Stimulated activated CD4-positive, alpha-beta T cell treated with anti-CD3 and anti-CD28 coated beads, TNF-alpha, amount 100 ng/mL, for 4 hours (primary cell): ENCODE measurements at places on chromosomes 3 and 15.

GRCh38 chr3:121567649-121568048, at the start of gene ARGFX:
Gene ARGFX, plus strand, starts transcription at chr3:121567949. Its CDS starts 2,765 bp downstream, at chr3:121570714.
- DNase-seq = no peak

GRCh38 chr3:187836823-187837770, 91.8 kb upstream of the BCL6 start:
- no peak for DNase-seq

DNA sequence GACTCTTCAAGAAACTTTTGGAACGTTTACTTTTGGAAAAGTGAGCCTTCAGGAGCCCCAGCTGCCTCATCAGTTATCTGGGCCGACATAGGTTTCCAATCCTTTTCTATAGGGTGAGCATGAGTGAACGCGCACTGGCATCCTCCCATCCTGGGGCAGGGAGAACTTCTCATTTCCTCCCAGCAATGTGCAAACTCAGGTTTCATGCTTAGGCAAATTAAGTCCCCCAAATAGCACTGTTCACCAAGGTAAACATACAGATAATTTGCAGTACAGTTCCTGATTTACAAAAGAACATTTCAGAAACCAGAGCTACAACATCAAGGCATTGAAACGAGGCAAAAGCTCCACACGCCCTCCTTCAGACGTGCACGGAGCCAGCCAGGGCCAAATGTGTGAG, 333.5 kb upstream of the NR2E3 start:
- DNase-seq = no peak

- DNase-seq = no peak
These were observed 29.9 kb downstream of the ZWILCH start for GRCh38 chr15:66535056-66535455.

DNA sequence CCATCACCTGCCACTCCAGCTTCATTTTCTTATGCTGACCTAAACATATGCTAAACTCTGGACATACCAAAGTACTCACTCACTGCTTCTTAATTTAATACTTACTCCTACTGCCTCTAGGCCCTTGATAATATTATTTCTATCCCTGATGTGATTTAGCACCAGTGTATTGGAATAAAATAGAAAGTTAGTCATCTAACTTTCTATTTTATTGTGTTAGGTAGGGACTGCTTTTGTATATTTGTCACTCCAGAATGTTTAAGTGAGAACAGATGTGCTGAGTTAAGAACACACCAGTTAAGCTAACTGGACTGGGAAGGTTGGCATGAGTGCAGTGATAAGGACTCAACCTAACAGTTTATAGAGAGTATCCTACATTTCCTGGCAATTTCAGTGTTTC, 6.5 kb upstream of the CLDN16 start:
- DNase-seq = no peak

DNA sequence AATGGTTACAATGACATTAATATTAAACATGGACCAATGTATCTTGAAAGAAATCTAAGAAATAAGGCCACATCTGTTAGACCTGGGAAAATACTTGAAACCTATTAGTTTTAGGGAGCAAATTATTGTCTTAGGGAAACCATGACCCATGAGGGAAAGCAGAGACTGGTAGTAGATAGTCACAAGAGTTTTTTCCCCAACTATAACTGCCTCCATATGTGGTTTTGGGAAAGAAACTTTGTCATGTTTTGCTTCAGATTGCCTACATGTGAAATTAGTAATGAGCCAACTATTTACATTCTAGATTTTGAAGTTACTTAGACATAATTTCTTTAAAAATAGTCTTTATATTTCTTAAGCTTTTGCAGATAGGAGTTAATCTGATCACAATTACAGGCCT, 474.9 kb downstream of the ROBO2 start:
- no peak for DNase-seq

DNA sequence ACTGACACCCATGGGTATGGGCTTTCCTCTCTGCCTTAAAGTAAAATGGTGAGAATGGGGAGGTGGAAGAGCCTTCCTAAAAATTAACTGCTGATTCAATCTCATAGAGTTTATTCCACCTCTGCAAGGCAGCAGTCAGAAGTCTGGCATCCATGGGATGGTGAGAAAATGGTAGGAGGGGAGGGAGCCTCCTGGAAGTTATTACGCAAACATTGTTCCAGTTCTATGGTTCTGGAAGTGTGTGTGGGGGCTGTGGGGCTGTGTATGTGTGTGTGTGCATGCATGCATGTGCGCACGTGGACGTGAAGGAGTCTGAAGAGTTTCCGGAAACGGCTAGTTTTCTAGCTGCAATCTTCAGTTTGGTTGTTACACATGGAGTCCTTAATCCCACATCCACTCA, 177.6 kb downstream of the KCNAB1 start:
- no peak for DNase-seq

DNA sequence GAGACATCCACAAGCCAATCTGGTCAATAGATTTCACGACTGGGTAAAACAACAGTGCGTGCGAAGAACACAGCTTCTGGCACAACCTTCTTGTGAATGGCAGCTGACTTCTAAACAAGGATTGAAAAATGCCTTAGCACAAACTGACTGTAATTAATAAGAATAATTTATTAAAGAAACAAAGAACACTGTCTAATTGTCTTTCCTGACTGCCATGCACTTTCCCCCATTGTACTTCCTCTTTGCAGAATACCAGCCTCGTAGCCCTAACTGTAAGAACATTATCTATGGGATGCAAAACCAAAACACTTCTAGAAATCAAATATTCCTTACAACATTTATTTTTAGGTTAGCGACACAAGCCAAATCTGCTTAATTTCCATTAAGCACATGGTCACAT, 6.5 kb downstream of the FOXP1 start:
- DNase-seq = no peak

DNA sequence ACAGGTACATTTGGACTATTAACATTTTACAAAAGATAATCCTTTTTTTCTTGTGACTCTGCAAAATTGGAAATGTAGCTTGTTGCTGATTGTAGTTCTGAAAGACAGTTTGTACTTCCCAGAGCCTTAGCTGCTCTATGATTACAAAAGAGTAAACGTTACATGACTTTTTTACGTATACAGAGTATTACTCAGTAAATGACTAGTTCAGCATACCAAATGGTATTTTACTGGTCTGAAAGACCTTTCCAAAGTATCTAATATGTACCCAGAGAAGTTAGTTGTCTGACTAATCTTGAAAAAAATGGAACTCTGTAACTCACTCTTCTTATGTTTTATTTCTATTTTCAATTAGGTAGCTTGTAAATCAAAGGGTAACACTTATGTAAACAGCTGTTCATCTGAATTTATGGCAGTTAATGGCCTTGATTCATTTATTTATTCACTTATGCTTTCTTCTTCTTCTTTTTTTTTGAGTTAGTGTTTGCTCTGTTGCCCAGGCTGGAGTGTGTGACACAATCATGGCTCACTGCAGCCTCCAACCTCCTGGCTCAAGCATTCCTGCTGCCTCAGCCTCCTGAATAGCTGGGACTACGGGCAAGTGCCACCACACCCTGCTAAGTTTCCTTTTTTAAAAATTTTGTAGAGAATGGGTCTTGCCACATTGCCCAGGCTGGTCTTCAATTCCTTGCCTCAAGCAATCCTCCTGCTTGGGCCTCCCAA, 151.7 kb downstream of the C3orf38 start:
- no peak for DNase-seq

- DNase-seq = no peak
These were observed 33.6 kb downstream of the ADAMTS17 start for GRCh38 chr15:100308213-100308600.

GRCh38 chr3:189121092-189121491, 50.7 kb upstream of the TPRG1 start:
- no peak for DNase-seq

GRCh38 chr3:149898771-149899170, 71.9 kb downstream of the PFN2 start:
- DNase-seq = no peak

GRCh38 chr15:74961616-74962015, 5.0 kb upstream of the RPP25 start:
- DNase-seq = no peak

DNA sequence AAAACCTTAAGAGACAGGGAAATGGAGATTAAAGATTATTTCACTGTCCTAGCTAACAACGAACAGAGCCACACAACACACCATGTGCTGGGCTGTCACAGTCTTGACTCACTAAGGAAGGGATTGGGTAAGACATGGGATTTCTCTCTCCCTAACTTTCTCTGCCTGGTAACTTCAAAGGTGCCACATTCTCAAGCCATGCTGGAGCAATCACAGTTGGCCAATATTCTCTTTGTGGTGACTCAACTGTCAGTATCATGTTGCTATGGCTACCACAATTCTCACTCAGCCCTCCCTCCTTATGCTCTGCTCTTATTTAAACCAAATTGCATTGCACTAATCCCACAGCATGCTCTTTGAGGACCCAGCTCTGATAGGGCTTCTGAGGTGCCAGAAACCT, 74.0 kb downstream of the OXNAD1 start:
- DNase-seq = no peak

DNA sequence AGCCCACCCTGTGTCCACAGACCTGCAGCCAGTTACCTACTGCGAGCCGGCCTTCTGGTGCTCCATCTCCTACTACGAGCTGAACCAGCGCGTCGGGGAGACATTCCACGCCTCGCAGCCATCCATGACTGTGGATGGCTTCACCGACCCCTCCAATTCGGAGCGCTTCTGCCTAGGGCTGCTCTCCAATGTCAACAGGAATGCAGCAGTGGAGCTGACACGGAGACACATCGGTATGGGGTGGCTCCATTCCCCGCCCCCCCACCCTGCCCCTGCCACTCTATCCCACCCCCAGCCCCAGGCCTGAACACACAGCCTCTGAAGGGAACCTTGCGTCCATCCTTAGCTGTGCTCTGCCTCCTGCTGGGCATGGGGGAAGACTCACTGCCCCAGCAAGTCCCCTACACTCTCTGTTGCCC, 73.2 kb downstream of the AAGAB start:
- no peak for DNase-seq

- DNase-seq = no peak
These were observed 40.5 kb upstream of the LDHAL6B start for GRCh38 chr15:59166166-59166565.

- DNase-seq = no peak
These were observed 7.1 kb downstream of the LRRK1 start for GRCh38 chr15:100926258-100926657.

- DNase-seq = no peak
These were observed 211.4 kb downstream of the NR1D2 start for GRCh38 chr3:24156466-24156865.

DNA sequence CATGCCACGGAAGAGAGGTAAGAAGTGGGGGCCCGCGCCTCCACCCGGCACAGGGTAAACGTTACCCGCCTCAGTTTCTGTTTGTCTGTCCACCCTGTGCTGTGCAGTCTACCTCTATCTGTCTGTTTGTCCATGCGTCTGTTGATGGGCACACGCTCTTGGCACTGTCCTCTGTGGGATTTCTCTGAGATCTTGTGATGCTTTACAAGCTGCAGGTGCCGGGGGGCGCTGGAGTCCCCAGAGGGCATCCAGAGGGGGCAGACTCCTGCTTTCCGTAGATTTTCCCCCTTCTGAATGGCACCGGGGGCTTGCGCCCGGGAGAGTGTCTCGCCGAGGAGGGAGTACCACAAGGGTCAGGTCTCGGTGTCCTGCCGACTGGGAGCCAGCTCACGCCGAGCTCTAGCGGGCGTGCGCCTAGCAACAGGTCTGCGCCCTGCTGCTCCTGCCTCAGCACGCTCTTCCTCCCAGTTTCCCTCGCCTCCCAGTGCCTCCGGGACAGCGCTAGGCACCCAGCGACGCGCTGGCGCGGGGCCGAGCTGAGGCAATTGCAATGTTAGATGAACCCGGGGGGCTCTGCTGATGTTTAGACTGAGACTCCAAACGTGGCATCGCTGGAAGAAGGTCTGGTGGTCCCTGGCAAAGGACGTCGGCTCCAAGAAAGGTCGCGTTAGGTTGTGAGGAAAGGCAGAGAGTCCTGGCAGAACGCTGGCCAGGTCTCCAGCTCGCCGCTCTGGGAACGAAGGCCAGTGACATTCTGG, 667 bp downstream of the CEMIP start:
- no peak for DNase-seq

DNA sequence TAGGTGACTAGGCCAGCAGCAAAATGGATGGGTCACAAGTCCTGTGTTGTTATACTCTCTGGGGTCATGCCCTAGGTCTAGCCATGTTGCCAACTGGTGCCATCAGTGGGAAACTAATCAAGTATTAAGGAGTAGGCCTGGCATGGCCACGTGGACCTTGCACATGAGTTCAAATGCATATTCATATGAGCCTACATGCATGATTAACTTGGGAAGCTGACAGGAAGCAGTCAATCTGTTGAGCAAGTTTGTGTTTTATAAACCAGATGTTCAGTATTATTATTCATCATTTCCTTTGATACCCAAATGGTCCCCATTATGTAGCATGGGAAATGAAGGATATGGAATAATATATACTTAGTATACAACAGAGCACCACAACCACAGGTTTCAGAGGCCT, 95.0 kb downstream of the LRTM1 start:
- no peak for DNase-seq

GRCh38 chr3:197516517-197516889, 39.3 kb downstream of the BDH1 start:
- peak; percentile 24 for DNase-seq

DNA sequence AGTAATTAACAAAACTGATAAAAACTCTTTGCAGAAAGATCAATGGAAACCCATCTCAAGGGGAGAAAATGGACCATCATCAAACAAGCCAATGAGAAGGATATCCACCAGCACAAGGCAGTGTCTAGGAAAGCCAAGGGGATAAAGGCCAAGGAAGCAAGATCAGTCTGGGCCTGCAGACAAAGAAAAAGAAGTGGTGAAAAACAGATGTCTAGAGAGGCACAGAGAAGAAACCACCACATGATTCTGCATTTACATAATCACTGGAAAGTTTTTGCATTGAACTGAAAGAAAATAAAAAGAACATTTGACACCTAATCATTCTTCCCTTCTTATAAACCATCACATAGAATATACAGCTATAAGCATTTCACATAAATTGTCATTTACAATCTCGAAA, 23.0 kb upstream of the VPS39 start:
- DNase-seq = no peak

GRCh38 chr3:129650256-129650872, 43.9 kb upstream of the PLXND1 start:
- DNase-seq = no peak

DNA sequence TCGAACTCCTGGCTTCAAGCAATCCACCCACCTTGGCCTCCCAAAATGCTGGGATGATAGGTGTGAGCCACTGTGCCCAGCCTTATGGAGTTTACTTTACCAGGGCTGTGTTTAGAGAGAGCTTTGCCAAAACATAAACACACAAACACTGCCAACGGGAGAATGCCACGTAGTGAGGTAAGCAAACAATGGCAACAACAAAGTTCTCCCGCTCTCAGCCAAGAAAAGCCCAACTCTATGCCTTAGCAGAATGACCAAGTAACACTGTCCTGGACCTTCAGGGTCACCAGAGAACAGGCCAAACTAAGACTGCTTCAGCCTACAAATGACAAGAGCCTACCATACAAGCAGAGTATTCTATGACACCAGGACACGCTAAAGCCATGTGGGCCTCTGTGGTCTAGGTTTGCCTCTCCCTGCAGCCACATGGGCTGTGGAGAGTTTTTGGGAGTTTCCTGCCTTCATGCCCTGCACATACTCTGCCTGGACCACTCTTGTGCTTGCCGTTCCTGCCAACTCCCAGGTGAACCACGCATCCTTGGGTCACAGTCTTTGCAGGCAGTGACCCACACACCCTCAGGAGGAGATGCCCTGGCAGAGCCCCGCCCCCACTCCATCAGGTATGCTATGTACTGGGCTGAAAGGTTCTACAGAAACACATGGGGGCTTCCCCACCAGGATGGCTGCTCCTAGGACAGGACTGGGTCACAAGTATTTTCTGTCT, 21.6 kb upstream of the CNBP start:
- DNase-seq = no peak

GRCh38 chr3:49377483-49377882, 19.3 kb upstream of the GPX1 start:
- peak; percentile 37 for DNase-seq
